ENCODE measurements at places on chromosomes 6 and 20.
A peak's percentile ranks its signal among the peaks of the same experiment; 100 is the strongest.

DNA sequence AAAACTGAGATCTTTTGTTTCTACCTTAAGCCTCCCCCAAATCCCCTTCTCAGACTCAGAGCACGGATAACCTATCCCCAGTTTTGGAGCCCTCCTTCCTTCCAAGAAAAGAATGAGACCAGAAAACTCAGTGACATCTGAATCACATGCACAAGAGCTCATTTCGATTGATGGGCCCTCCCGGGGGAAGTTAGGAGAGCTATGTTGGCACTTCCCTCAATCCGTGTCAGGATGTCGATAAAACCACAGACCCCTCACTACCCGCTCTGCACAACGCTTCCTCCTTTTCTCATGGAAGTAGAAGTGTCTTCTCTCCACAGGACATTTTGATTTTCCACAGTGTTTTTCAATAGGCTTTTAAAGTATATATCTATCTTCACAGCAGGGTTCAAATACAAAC is 332.4 kb downstream of the HACE1 start:
- no peak for DNase-seq

DNA sequence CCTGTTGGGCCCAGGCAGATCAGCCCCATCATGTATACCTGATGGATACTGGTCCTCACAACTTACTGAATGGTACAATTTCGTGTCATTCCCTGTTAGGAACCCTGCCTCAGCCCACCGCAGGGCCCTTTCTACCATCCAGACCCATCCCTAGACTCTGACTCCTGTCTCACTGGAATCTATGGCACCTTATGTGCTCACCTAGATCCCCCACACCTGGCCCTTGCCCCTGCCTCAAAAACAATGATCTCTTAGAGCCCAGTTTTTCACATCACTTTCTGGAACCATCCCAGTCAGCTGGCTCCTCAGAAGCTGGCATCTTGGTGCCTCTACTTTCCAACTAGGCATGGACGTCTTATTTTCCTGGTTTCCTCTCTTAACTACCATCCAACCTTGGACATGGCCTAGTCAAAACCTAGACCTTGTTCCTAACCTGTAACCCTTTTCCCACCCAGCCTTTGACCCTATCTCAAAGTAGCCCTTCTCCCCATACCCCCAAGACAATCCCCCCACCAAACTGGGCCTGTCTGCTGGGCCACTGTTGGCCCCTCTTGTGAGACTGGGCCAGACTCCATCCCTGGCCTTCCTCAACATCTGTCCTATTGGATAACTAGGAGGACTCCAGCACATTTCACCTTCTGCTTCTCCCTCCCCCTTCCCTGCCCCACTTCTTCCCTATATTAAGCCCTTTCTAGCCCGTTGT is 981 bp downstream of the HM13 start:
- DNase-seq, result no peak

DNA sequence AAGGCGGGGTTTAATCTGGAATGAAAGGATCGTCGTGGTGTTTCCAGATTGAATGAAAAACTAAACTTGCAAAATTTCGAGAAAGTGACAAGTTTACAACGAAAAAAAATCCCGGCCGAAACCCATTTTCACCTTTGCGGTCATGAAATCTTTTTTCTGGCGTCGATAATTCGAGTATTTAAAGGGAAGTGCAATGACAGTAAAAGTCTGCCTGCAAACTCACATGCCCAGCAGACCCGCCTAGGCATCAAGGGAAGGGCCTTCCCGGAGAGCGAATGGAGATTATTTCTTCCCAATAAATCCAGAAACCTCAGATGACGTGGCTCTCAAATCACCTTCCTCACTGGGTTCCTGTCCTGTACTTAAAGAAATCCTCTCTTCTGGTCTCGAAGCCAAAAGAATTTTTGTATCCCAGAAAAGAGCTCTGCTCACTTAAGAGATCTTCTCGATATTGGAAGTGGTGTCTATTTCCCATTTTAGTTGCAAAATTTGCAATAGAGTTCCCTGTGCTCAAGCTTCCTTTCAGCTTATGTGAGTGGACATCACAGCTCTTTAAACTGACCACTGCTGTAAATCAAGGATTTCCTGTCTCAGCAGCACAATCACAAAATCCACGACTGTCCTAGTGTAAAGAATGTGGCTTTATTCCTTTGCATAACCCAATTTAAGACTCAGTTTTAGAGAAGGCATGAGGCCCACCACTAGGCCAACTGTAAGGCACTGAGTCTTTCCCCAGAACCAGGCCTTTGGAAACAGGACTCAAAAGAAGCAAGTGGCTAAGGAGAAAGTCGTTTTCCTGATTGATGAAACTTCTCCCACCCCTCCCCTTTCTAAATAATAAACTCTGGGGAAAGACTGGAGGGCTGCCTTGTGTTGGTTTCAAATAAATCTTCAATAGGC is 3.9 kb downstream of the OLIG3 start:
- DNase-seq, result no peak

DNA sequence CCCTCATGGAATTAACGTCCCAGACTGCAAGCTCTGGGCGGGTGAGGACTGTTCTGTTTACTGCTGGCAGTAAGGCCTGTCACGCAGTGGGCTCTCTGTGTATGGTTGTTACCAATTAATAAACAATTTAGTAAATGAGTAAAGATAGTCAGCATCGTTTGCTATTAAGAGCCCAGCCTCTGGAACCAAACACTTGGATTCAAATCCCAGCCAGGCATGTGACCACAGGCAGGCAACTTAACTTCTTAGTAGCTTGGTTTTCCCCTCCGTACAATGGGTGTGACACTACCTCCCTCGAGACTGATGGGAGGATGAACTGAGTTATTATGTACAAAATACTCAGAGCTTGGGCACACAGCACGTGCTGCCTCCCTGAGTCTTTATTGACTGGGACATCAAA is 137.7 kb upstream of the ARMC2 start:
- no peak for DNase-seq

GRCh38 chr20:62243906-62244515 is 5.7 kb downstream of the OSBPL2 start:
- no peak for DNase-seq

DNA sequence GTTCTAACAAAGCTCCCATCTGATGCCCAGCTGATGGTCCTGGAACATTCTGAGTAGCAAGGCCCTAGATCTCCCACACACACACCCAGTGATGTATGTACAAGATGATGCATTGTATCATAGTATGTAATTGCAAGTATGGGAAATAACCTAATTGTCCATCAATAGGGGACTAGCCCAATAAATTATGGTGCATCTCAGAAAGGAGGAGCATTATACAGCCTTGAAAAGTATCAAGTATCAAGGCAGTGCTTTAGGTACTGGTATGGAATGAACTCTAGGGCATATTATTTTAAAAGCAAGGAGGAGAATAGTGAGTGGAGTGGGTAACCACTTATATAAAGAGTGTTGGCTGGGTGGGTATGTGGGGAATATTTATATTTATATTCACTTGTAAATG is 24.8 kb upstream of the PREX1 start:
- no peak for DNase-seq

GRCh38 chr6:112667427-112667826 is 320.3 kb downstream of the RFPL4B start:
- DNase-seq, result no peak

GRCh38 chr6:121967631-121968030 is 431.8 kb upstream of the HSF2 start:
- DNase-seq, result no peak

DNA sequence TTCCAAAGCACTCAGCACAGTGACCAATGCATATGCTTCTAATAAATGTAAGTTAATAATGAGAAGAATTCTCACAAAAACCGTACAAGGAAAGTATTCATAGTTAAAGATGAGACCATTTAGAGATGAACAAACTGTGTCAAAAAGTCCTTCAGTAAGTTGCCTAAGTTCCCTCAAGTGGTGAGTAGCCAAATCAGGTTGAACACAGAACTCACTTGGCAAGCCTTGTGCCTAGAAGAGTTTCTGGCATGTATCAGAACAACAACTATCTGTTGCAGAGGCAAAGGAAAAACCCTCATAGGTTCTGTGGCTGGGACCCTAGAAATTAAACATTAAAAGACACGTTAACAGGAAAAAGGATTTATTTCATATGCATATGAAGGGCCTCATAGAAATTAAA is 129.6 kb upstream of the DOK5 start:
- DNase-seq, result no peak

DNA sequence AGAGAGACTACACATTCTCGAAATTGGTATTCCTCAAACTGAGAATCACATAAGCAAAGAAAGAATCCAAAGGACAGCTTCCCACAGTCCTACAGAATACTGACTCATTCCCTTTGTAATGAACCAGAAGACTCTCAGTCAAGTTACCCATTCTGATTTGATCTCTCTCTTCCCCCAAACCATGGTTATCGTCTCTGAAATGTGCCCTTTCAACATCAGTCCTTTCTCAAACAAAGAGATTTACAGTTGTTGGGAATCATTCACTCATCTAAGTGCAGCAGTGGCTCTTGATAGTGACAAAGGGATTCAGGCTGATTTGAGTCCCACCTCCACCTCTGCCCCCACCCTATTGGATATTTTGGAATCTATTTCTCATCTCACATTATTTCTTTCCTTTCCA is 15.0 kb upstream of the RSPO3 start:
- DNase-seq, result no peak

DNA sequence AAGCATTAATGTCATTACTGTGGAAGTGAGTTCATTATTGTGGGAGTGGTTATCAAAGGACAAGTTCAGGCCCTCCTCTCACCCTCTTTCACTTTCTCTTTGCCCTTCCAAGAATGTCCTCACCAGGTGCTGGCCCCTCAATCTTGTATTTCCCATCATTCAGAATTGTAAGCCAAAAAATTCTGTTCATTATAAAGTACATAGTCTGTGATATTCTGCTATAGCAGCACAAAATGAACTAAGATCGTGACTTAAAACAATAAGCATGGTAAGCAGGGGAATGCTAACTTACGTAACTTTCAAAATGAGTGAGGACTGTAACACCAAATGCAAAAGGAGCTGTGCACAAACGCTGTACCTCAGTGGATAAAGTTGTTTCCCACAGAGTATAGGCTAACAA is 515.7 kb upstream of the BTBD3 start:
- no peak for DNase-seq

GRCh38 chr6:250676-251075 is 41.6 kb upstream of the DUSP22 start:
- DNase-seq, result no peak

DNA sequence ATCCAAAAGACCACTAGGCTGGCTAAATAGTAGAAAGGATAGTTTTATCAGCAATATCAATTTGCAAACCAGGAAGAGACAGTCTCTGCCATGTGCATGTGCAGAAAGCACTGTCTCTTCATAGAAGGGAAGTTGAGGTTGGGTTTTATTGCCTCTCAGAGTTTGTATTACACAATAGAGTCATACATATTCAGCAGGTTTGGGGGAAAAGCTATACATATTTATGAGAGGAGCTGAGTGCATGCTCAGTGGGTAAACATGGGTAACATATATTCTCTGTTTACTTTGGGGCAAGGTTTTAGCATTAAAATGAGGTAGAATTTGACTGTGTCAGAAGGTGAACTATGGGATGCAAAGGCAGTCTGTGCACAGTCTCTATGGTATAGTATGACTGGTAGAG is 14.9 kb downstream of the TMEM170B start:
- no peak for DNase-seq

DNA sequence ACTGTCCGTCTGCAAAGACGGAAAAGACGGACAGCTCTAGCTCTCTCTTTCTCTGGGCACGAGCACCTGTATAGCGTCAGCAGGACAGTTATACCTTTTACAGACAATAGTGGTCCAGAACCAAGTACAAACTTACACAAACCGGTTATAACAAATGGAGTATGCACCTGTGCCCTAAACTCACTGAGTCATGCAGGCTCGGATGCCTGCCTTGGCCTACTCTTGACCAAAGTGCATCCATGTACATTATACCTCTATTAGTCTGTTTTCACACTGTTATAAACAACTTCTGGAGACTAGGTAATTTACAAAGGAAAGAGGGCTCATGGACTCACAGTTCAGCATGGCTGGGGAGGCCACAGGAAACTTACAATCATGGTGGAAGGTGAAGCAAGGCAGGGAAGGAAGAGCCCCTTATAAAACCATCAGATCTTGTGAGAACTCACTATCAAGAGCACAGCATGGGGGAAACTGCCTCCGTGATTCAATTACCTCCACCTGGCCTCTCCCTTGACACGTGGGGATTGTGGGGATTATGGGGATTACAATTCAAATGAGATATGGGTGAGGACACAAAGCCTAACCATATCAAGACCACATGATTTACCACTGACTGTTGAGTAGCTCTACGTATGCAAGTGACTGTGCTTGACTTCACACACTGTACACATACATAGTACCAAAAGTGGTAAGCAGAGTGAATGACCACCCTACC is 23.1 kb downstream of the MAN1A1 start:
- DNase-seq, result no peak

GRCh38 chr6:23180504-23181293 is 611.3 kb downstream of the HDGFL1 start:
- DNase-seq, result peak; percentile 85

- no peak for DNase-seq
These were observed 146.5 kb downstream of the ZDHHC14 start for GRCh38 chr6:157527471-157527907.

DNA sequence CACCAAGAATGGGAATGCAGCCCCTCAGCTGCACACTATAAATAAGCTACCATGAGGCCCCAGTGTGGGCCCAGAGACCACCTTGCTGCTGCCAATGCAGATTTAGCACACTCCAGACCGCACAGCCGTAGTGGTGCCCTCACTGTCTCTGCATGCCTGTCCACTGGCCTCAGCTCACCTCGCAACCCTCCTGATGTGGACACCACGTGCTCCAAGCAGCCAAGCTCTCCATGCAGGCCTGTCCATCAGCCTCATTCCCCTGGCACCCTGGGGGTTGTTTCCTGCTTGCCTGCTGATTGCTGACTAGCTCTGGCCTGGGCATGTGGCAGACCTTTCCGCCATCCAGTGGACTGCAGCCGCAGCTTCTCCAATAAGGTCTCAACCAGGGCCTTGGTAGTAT is 36.2 kb downstream of the ZBTB9 start:
- DNase-seq, result no peak

GRCh38 chr6:13810688-13811446 is 3.5 kb downstream of the MCUR1 start:
- DNase-seq, result no peak

- DNase-seq, result peak; percentile 82
These were observed at the start of gene KPNA5 for GRCh38 chr6:116680880-116681672. TSS of gene KPNA5 (plus strand) at chr6:116681211. CDS start at chr6:116681335, 124 bp downstream.

DNA sequence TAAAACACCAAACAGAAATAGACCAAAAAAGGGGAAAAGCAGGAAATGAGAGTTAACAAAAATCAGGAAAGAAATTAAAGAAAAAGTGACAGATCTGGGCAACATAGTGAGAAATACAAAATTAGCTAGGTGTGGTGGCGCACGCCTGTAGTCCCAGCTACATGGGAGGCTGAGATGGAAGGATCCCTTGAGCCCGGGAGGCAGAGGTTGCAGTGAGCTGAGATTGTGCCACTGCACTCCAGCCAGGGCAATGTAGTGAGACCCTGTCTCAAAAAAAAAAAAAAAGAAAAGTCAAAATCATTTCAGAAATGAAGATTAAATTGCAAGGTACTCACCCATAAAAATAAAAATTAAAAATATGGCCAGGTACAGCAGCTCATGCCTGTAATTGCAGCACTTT is 13.0 kb upstream of the GRM4 start:
- no peak for DNase-seq

- no peak for DNase-seq
These were observed 106.2 kb upstream of the ARMC2 start for GRCh38 chr6:108742041-108742440.
